Fibroblast of mammary gland (primary cell): ENCODE measurements at places on chromosomes 2 and 18.

- no peak for DNase-seq
Observed at GRCh38 chr2:13572466-13572865, 855.7 kb downstream of the TRIB2 start.

- peak; percentile 60 for DNase-seq
Observed at GRCh38 chr2:62794791-62795190, 89.3 kb downstream of the EHBP1 start.

GRCh38 chr2:111250448-111251030, 129.8 kb downstream of the BCL2L11 start:
- DNase-seq, result peak; percentile 60

- peak; percentile 57 for DNase-seq
Observed at GRCh38 chr2:237978058-237978712, 11.4 kb downstream of the UBE2F start.

GRCh38 chr2:182977463-182977862, 60.8 kb downstream of the NCKAP1 start:
- no peak for DNase-seq

DNA sequence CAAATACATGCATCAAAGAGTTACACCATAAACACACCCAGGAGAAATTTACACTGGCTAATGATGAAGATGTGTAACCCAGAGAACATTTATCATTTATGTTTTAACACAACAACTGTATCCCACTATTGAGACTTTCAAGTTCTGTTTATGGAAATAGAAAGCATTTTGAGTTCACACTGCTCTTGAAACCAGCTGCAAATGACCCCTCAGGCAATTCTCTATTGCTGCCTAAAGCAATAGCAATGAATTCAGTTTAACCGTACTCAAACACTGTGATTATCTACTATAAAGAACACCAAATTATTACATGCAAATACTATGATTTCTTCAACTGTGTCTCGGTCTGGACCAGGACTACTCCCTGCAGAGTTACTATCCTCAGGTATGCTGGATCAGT, 452.7 kb upstream of the NRXN1 start:
- DNase-seq, result no peak

- DNase-seq, result no peak
Observed at GRCh38 chr2:32877587-32878510, 68.9 kb upstream of the LTBP1 start.

- DNase-seq, result no peak
Observed at GRCh38 chr2:3078684-3079083, 298.9 kb downstream of the EIPR1 start.

DNA sequence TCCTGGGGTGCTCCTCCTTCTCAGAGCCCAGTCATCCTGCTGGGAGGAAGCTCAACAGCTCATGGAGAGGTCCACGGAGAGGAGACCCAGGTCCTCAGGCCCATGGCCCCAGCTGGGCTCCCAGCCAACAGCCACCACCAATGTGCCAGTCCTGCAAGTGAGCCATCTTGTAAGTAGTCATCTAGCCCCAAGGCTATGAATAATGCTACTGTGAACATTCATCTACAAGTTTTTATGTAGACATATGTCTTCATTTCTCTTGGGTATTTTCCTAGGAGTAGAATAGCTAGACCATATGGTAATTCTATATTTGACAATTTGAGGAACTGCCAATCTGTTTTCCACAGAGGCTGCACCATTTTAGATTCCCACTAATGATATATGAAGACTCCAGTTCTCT, 166.1 kb downstream of the MTCL1 start:
- no peak for DNase-seq

GRCh38 chr2:85095094-85095493, 38.1 kb upstream of the TCF7L1 start:
- DNase-seq, result peak; percentile 58

- no peak for DNase-seq
Observed at GRCh38 chr2:106160786-106161261, 33.3 kb downstream of the UXS1 start.

GRCh38 chr2:17136877-17137276, 381.4 kb downstream of the RAD51AP2 start:
- no peak for DNase-seq
